Left renal cortex interstitium (tissue), 4 donors: ENCODE measurements at places on chromosomes 3 and 15. TPM values are rescaled to one million over a fixed set of nuclear protein-coding genes. Genes with fewer than 3 reads are reported as not detected.
A peak's percentile ranks its signal among the peaks of the same experiment; 100 is the strongest.

Gene TRIM42
- polyA plus RNA-seq: not detected

Gene PPP4R2
- polyA plus RNA-seq: 85.9 TPM

Gene PRSS50
- 5.8 TPM for polyA plus RNA-seq

Gene MYRIP
- polyA plus RNA-seq: 1.9 TPM

Gene LSG1
- 29.9 TPM for polyA plus RNA-seq

- DNase-seq: no peak
Observed at GRCh38 chr15:85673326-85673725, 121.4 kb downstream of the KLHL25 start.

GRCh38 chr3:103367481-103367880 lies 932.7 kb downstream of the ZPLD1 start:
- DNase-seq: no peak

DNA sequence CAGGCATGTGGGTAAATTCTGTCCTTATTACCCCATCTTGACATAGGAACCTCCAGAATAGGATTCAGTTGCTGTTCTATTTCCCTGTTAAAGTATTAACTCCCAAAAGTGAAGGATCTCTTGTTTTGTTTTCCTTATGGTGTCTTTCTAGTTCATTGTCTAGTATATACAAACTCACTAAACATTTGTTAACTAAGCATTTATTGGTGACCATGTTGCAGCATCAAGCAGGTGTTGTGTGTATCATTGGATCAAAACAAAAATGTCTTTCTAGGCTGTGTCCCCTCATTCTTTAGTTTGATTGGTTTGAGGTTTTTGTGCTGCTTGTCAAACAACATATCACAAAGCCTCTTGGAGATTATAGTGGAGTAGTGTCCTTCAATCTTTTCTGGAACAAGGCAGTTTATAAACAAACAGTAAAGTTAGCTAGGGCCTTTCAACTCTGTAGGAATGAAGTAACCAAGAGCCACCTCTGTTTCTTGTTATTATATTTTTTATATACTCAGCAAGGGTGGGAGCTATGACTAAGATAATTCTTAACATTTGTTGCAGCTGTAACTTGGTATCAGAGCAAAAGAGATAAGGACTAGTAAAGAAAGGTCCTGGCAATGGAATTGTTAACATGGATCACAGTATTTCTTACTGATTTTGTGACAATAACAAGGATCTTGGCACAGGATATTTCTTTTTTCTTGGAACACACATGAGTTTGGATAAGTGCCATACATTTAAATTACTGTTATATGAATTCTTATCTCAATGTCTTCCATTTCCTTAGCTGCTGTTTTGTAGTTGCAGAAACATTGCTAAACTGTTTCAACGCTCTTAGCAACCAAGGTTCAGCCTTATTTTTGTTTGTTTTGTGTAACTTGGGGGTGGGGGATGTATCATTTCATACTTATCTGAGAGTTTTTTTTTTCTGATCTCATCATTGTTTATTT lies 49.3 kb downstream of the TMOD3 start:
- DNase-seq: peak; percentile 54

- peak; percentile 27 for DNase-seq
Observed at GRCh38 chr15:51982013-51982769, 10.6 kb upstream of the LEO1 start.

DNA sequence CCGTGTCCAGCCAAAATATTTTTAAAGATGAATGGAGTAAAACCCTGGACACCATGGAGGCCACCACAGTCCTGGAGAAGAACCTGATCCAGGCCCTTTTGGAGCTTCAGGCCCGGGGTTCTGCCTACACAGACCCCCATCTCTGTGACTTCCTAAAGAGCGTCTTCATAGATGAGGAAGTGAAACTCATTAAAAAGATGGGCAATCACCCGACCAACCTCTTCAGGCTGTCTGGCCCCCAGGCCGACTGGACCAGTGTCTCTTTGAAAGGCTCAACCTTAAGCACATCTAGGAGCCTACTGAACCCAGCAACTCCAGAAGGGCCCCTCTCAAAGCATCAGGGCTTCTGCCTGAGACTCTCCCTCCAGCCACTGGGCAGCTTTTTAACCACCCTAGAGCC lies 107.9 kb upstream of the FAM174B start:
- no peak for DNase-seq

GRCh38 chr3:152519376-152519775 lies 250.6 kb downstream of the MBNL1 start:
- DNase-seq: no peak

DNA sequence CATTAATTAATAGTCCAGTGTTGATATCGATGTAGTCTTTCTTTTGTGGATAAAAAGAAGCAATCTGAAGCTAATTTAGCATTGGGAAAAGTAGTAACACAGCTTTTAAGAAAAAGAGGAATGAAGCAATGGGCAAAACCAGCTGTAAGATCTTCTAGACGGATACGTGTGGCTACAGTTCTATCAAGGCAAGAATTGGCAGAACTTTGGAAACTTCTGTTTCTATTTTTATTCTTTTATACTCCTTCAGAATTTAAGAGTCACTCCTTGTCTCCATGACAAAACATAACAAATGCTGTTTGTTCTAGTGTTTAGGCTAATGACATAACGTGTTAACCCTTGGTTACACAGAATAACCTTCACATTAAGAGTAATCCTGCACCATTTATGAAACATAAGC lies 289.2 kb downstream of the ROBO2 start:
- DNase-seq: no peak

DNA sequence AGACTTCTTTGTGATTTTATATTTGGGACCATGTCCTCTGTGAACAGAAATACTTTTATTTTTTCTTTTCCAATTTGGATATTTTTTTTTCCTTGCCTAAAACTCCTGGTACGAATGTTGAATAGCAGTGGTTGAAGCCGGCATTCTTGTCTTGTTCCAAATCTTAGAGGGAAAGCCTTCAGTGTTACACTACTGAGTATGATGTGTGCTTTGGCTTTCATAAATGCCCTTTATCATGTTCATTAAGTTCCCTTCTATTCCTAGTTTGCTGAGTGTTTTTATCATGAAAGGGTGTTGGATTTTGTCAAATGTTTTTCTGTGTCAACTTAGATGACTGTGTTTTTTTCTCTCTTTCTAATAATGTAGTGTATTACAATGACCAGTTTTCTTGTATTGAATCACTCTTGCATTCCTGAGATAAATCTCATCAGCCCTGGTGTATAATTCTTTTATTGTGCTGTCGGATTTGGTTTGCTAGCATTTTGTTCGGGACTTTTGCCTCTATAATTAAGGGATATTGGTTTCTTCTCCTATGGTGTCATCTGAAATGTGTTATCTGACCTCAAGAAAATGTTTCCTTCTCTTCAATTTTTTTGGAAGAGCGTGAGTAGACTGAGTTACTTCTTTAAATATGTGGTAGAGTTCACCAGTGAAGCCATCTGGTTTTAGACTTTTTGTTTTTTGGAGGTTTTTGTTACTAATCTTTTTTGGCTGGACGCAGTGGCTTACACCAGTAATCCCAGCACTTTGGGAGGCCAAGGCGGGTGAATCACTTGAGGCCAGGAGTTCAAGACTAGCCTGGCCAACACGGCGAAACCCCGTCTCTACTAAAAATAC lies 33.3 kb downstream of the MAP1A start:
- no peak for DNase-seq

GRCh38 chr15:91227766-91228165 lies 127.7 kb downstream of the SV2B start:
- DNase-seq: no peak

GRCh38 chr15:62999178-62999577 lies 43.4 kb upstream of the TPM1 start:
- no peak for DNase-seq

- DNase-seq: no peak
Observed at GRCh38 chr3:66200786-66201185, 20.0 kb upstream of the SLC25A26 start.

GRCh38 chr15:28252831-28253230 lies 69.1 kb downstream of the HERC2 start:
- DNase-seq: no peak
